ENCODE measurements at places on chromosomes 13 and 19.
A peak's percentile ranks its signal among the peaks of the same experiment; 100 is the strongest.

DNA sequence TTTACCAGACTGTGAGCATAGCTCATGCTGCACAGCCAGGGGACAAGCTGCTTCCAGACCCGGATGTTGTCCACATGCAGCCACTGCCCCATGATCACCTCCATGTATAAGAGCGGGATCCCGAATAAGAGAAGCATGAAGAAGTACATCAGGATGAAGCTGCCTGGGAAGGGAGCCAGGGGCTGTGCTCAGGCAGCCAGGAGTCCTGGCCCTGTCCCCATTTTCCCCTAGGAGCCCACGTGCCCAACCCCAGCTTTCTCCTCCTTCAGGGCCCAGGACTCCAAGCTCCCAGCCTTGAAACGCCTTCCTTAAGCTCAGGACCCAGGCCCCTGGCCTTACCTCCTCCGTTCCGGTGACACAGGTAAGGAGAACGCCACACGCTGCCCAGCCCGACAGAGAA is 69.3 kb downstream of the SLC6A16 start:
- no peak for DNase-seq

GRCh38 chr19:48595171-48595570 is 11.4 kb upstream of the SPACA4 start:
- no peak for DNase-seq

GRCh38 chr13:110576070-110576394 is 14.5 kb upstream of the RAB20 start:
- DNase-seq = no peak

DNA sequence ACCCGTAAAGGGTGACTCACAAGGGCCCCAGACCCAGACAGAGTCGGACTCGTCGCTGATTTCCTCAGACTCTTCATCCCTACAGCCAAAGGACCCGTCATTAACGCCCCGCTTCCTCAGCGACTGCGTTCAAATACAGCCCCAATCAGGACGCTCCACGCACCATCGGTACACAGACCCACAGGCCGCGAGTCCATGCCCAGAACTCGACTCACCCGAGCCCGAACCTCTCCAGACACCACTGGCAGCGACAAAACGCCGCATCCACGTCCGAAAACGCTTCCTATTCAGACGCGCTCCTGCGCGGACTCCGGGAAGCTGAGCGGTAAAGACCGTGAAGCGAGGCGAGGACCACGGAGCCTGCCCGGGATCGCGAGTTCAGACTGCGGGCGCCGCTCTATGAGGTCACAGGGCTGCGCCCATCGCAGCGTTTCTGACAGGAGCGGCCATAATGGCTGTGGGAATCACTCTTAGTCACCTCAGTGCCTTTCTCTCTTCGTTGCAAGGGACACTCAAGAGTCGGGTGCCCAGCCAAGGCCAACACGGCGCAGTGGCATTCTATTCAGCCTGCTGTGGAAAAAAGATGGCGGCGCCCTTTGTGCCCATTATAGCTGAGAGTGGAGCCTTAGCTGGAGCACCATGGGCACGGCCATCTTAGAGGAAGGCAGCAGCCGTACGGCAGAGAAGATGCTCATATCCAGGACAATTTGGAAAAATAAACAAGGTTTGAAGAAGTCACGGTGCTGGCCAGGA is at the start of gene ZNF614:
Gene ZNF614, minus strand, starts transcription at position 353 of the 753 bp plus-strand sequence. CDS start 2,634 bp downstream, outside the sequence.
- DNase-seq = peak; percentile 86

DNA sequence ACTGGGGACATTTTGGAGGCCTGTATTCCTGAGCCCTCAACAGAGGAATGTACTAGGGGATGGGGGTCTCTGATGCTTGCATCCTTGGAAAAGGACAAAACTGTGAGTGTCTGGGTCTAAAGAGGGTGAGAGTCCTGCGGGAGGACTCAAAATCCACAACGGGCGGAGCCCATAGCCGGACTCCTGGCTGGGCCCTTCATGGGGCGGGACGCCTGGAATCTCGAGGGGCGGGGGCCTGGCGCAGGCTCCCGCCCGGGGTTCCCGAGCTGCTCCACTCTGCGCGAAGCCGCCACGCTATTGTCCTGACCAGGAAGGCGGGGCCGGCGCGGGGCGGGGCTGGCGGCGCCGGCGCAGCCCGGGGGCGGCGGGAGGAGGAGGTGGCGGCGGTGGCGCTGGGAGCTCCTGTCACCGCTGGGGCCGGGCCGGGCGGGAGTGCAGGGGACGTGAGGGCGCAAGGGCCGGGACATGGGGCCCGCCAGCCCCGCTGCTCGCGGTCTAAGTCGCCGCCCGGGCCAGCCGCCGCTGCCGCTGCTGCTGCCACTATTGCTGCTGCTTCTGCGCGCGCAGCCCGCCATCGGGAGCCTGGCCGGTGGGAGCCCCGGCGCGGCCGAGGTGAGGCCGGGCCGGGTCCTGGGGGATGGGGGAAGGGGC is at the start of gene APLP1:
Gene APLP1, plus strand, starts transcription at position 403 of the 651 bp plus-strand sequence. Its CDS starts 63 bp downstream, at position 466.
- DNase-seq = no peak

DNA sequence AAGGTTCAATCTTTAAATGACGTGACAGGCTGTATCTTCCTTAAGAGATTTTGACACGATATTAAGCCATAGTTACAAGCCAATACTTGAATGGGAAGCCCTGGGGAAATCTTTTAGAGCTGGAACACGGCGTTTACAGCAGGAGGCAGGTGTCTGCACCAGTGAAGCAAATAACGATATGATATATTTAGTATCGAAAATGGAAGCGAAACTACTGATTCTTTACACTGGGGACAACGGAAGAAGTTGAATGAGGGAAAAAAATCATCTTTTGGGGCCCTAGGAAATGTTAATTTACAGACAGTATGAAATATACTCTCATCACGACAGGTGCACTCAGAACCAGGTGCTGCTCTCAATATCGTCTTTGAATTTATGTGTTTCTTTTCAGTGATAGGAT is 793.9 kb upstream of the PCDH20 start:
- no peak for DNase-seq

DNA sequence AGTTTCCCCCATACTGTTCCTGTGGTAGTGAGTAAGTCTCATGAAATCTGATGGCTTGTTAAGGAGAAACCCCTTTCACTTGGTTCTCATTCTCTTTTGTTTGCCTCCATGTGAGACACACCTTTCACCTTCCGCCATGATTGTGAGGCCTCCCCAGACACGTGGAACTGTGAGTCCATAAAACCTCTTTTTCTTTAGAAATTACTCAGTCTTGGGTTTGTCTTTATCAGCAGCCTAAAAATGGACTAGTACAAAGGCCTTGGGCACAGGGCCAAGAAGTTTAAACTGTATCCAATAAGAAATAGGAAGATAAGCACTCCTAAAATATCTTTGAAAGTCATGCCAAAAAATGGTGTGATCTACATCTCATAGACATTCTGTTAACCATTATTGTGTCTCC is 176.9 kb downstream of the TBC1D4 start:
- no peak for DNase-seq

DNA sequence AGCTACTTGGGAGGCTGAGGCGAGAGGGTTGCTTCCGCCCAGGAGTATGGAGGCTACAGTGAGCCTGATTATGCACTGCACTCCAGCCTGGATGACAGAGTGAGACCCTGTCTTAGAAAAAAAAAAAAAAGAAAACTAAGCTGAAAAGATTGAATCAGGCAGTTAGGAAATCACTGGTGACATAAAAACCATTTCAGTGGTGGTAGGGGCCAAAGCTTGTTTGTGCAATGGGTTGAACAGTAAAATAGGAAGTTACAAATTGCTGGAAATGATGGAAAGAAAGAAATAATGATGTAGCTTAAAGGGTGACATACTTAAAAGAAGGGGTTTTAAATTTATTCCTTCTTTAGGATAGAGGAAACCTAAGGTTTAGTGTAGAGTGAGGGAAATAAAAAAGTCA is 4.8 kb upstream of the OXGR1 start:
- DNase-seq = no peak

DNA sequence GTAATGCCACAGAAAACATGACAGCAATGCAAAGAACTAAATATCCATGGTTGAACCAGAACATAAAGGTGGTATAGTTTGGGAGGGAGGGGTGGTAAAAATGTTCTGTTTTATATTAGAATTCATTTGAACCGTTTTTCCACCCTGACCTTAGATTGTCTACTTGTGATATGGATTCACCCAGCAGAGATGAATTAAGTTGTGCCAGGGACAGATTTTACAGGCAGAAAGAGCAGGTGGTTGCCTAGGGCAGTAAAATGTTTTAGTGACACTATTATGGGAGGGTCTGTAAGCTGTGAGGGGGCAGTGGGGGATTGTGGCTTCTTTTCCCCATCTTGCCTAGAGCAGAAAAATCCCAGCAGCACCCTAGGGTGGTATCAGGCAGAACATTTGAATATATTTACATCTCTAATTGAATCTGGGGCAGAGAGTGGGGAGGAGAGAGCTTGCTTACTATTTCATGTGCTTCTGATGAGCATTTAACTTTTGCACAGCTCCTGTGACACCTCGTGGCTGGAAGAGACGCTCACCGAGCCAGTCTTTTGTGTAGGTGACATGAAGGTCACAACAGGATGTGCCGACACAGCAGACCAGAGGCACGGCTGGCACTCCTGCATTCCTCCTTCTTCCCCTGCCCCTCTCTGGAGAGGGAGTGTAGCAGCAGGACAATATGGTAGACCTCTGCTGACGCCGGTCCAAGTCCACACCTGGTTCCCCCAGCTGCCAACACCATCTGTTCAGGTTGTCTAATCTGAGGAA is 452.3 kb downstream of the IRS2 start:
- no peak for DNase-seq

GRCh38 chr19:49241769-49242168 is 83.2 kb downstream of the SLC6A16 start:
- DNase-seq = no peak

DNA sequence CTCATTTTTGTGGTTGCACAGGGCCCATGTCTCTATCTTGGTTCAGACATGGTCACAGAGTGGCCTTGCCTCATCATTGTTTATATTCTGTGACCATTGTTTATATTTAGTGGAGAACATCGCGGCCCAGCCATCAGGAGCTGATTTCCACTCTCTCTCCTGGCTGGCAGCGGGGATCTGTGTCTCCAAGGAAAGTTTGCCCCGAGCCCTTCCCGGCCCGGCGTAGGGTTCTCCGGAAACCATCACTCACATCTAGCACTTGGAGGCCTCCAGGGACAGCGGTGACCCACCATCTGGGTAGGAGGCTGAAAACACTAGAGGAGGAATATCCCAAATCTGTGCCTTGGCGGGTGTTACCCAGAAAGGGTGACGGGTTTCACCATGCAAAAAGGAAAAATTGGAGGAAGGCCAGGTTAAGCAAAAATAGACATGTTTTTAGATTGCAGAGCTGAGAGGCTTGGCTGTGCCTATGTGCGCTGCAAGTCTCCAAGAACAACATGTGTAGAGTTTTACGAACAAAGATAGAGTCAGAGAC is 726 bp upstream of the ZNF358 start:
- DNase-seq = no peak

- DNase-seq = no peak
Observed at GRCh38 chr19:1577090-1577928, 9.2 kb upstream of the MEX3D start.

DNA sequence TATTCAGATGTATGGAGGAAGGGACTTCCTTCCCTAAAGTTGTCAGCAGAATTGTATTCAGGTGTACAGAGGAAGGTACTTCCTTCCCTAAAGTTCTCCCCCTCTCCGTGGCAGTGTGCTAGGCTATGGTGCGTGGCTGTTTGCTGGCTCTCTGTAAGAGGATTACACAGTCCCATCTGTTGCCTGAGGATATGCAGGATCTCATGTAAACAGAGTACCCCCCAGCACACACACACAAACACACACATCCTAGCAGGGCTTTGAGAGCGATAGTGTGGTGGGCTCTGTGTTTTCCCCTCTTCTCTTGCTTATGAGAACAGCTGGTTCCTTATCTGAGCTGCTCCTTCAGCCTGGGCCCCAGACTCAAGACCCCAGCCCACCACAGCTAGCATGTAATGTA is 10.3 kb downstream of the NEK5 start:
- DNase-seq = no peak

- peak; percentile 73 for DNase-seq
Observed at GRCh38 chr13:25214491-25215252, 42.6 kb upstream of the AMER2 start.

DNA sequence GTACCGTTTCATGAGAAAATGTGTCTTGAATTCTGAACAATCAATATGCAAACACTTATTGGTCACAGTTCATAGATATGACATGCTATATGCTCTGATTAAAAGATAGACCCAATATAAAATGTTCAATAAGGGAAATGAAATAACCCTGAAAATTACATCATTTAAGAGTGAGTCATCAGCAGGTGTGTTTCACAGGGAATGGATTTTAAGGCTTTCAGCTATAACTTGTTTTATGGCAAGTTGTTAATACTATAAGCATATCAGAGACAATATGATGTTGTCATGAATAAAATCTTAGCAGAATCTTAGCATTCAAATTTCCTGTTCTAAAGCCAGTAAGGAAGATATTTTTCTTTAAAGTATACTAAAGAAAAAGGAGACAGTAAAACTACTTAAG is 483.4 kb upstream of the PCDH9 start:
- no peak for DNase-seq

GRCh38 chr19:15115080-15115479 is 7.9 kb downstream of the SYDE1 start:
- peak; percentile 81 for DNase-seq

DNA sequence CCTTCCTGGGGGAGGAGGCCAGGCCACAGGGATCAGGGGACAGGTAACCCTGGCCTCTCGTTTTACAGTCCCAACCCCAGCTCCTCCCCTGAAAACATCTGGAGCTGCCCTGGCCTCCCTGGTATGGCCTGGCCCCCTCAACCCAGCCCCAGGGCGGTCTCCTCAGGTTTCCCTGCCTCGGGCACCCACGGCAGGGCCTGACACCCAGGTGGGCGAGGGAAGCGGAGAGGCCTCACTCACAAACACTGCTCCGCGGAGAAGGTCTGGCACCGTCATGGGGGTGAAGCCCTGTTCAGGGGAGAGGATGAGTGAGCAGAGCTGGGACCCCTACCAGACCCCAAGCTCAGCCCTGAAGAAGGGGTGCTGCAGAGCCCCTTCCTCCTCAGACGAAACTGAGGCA is 6.5 kb upstream of the CCER2 start:
- DNase-seq = no peak

DNA sequence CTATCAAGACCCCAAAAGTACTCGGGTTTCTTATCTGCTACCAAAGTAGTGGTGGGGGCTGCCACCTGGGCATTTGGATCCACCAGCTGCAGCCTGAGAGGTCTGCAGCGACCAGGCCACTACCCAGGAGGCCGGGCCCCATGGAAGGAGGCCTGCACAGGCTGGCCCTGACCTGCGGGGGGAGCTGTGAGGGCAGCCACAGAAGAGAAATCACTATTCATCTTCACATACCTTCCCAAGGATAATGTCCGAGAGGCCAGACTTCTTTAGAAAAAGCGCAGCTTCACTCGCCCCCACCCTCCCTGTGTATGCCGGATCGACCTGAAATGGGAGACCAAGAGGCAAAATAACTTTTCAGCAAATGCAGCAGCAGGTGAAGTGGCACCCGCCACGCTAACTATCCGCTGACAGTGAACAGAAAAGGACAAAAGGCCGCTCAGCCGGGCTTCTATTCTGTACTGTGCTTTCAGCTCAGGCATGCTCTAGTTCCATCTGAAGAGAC is 30.1 kb downstream of the EPS15L1 start:
- DNase-seq = no peak

- DNase-seq = no peak
Observed at GRCh38 chr19:33997690-33998089, 174.6 kb upstream of the LSM14A start.

GRCh38 chr19:50509366-50509765 is 1.6 kb downstream of the JOSD2 start:
- DNase-seq = no peak

GRCh38 chr13:76836311-76836710 is 49.9 kb downstream of the KCTD12 start:
- peak; percentile 71 for DNase-seq

All from fibroblast of mammary gland (primary cell).